Activated CD4-positive, alpha-beta T cell treated with anti-CD3 and anti-CD28 coated beads for 24 hours (primary cell): ENCODE measurements at places on chromosomes 3 and 15.

GRCh38 chr15:80580106-80580505 lies 115.0 kb upstream of the ABHD17C start:
- no peak for DNase-seq

GRCh38 chr15:40590667-40591050 lies 3.4 kb upstream of the KNL1 start:
- DNase-seq, result no peak

- no peak for DNase-seq
These were observed 121.6 kb downstream of the EEFSEC start for GRCh38 chr3:128274837-128275236.

- no peak for DNase-seq
These were observed 30.3 kb downstream of the CX3CR1 start for GRCh38 chr3:39249453-39250115.

DNA sequence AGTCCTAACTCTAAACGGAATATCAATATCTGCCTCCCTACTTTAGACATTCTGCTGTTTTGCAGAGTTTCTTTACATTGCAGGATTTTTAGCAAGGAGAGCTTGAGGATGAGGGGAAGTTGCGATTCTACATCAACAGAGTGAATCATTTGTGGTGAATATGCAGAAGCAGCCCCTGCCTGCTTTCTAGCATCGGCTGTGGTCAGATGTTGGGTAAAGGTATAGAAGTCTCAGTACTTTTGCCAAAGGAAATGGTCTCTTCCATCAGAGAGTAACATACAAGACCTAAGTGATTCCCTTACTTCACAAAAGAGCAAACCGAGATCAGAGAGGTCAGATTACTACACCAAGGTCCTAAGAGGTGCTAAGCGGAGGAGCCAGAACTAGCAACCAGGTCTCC lies 15.2 kb downstream of the ST3GAL6 start:
- DNase-seq, result no peak

GRCh38 chr3:146539315-146539714 lies 5.1 kb downstream of the PLSCR1 start:
- DNase-seq, result no peak

DNA sequence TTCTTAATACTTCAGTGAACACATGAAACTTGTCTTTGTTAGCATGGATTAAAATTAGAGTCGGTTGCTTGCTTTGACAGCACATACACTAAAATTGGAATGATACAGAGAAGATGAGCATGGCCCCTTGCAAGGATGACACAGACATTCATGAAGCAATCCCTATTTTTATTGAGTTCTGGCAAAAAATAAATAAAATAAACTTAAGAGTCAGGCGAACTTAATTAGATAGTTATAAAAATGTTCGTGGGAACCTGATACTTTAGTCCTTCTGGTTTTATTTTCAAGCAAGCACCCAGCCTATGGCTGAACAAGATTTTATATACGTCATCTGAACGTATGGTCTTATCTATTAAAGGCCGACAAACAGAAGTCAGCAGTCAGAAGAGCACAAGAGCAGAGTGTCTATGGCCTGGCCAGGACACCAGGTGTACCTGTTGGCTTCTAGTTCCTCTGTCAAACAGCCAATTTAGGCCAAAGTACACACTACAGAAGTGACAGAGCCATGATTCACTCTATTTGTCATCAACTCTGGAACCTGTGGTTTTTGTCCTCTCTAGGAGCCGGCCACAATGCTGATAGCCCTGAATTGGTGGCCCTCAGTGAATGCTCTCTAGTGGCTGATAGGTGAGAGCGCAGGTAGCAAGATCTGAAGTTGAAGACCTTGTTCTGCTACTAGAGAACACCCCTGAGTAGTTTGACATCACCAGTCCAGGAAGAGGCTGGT lies 64.3 kb downstream of the LEO1 start:
- DNase-seq, result no peak

- DNase-seq, result no peak
These were observed 18.0 kb downstream of the UBE2E2 start for GRCh38 chr3:23221136-23221535.

- no peak for DNase-seq
These were observed 287.5 kb upstream of the ROBO1 start for GRCh38 chr3:80055306-80055705.

- no peak for DNase-seq
These were observed 16.0 kb upstream of the SQOR start for GRCh38 chr15:45618813-45619212.

DNA sequence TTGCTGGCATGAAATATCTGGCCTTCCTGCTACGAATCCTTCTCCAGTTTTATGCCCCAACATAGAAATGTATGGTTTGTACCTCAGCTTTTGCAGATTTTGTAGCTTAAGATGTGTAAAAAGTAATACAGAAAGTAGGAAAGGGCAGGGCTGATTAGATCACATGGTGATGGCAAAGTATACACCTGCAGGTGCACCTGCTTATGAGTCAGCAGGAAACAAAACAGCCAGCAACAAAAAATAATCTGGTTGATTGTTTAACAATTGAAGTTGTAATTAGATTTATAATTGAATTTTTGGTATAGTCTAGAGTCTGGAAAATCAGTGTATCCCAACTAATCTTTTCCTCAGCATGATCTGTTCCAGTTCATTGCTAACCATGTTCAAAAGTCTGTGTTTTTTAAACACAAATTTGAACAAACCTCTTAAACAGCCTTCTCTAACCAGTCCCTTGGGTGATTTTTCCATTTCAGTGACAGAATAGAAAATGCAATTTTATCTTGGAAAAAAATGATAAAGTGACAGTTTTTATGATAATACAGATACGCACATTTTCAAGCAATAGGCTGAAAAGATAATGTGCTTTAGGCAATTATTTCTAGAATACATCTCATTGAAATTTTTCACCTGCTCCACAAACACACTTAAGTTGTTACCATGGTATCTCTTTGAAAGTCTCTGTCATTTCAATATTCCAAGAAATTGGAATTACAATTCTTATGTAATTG lies 477.4 kb downstream of the NAALADL2 start:
- no peak for DNase-seq

- no peak for DNase-seq
These were observed 6.0 kb upstream of the AMOTL2 start for GRCh38 chr3:134380249-134380648.

GRCh38 chr3:43341788-43342187 lies 55.4 kb downstream of the SNRK start:
- no peak for DNase-seq

DNA sequence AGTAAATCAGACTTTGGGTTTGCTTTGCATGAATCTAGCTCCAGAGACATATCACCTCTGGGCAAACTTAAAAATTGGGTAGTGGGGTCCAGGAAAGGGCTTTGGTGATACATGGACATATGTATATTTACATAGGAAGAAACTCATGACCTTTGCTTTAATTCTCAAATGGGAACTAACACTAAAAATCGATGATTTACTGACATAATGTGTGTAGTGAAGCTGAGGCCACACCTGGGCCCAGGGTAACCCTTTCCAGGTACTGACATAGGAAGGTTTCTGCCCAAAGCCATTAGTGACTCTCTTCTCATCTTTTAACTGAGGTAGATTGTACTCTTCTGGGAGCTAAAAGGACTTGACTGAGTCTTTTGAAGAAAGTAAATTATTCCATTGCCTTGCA lies 411.2 kb upstream of the TBL1XR1 start:
- DNase-seq, result no peak

DNA sequence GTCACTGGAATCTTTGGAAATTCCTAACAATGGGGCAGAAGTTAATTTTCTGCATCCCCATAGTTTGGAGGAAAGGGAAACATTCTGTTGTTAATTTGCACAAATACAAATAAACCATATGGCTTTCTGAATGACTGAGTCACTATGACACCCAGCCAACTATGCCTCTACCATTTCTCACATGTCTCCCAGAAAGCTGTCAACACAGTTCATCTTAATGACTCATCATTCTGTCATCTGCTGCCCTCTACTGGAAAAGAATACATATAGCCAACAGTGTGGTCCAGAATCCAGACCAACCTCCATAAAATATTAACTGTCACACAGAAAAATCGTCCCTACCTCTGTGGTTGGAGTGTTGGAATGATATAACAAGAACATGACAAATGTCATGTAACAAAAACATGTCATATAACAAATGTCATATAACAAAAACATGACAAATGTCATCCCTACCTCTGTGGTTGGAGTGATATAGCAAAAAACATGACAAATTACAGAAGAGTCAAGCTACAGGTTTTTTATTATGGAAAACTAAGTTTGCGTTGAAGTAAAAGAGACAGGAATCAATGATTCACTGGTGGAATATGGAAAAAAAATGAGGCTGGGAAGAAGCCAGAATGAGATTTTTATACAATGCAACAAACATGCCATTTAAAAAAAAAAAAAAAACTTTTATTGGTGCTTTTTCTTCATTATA lies 47.7 kb upstream of the GYG1 start:
- no peak for DNase-seq

DNA sequence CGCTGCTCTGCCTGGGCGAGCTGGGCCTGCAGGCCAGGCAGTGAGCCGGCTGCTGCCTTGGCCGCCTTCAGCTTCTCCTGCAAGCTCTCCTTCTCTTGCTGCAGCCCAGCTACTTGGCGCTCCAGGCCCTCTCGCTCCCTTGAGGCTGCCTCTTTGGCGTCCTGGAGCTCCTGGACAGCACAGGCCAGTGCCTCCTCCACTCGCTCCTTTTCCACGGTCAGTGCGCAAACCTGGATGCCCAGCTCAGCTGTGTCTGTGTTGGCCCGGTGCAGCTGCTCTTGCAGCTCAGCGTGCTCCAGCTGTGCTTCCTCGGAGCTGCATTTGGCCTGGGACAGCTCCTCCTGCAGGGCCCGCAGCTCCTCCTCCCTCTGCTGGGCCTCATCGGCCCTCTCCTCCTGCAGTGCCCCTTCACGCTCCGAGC lies 23.1 kb downstream of the CXCR6 start:
- no peak for DNase-seq

- DNase-seq, result no peak
These were observed 27.8 kb downstream of the DCAF1 start for GRCh38 chr3:51471775-51472652.

GRCh38 chr3:42301446-42302175 lies 35.6 kb upstream of the CCK start:
- DNase-seq, result no peak

DNA sequence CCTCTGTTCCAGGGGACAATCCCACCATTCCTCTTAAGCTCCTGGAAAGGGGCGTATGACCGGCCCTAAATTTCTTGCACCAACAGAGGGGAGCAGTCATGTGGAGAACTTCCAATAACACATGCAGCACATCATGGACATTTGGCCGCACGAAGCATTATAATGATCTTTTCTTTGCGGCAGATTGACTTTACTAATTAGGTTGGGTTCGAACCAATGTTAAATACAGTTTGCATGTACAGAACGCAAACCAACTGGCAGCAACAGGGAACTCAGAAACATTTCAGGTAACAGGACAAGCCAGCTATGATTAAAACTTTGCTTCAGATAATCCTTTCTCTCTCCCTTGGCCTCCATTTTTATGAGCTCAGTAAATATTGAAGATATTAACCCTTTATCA lies 100.8 kb upstream of the ADPGK start:
- no peak for DNase-seq

- no peak for DNase-seq
These were observed 2.7 kb downstream of the CDV3 start for GRCh38 chr3:133576169-133576568.

- DNase-seq, result no peak
These were observed 15.3 kb upstream of the RTP4 start for GRCh38 chr3:187352581-187353575.

GRCh38 chr15:78315686-78316282 lies 16.4 kb upstream of the SKIC8 start:
- DNase-seq, result no peak

DNA sequence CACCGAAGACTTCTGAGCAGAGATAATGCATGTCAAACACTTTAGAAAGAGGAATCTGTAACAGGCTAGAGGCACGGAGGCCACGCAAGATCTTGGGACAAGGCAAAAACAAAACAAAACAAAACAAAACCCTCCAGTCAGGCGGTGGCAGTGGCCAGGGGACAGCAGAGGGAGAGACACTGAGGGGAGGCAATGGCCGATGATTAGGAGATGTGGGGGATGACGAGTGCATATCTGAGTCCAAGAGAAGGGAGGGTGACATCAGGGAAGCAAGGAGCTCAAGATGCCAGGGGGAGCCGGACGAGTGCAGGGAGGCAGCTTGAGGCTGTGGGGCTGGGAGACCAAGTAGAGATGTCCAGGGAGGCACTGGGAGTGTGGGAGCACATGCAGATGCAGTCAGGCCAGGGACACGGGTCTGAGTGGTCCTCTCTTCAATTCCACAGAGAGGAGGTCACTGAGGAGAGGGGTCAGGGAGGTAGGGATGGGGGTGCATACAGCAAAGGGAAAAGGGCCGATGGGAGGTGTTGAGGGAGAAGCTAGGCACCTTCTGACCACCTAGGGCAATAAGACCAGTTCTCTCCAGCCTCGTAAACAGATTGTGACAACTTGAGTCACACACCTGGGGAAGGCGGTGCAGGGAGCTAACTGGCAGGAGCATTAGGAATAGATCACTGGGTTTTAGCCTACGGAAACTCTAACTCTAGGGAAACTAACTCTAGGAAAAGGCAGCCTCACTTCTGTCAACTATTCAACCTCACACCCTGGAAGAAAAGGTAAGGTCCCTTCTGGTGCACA lies 29.6 kb downstream of the SLCO2A1 start:
- no peak for DNase-seq

- DNase-seq, result no peak
These were observed 243.3 kb downstream of the ZNF621 start for GRCh38 chr3:40768046-40768445.

GRCh38 chr3:11379824-11380701 lies 107.9 kb downstream of the ATG7 start:
- DNase-seq, result no peak

GRCh38 chr3:69389520-69390248 lies 3.8 kb upstream of the FRMD4B start:
- DNase-seq, result no peak

DNA sequence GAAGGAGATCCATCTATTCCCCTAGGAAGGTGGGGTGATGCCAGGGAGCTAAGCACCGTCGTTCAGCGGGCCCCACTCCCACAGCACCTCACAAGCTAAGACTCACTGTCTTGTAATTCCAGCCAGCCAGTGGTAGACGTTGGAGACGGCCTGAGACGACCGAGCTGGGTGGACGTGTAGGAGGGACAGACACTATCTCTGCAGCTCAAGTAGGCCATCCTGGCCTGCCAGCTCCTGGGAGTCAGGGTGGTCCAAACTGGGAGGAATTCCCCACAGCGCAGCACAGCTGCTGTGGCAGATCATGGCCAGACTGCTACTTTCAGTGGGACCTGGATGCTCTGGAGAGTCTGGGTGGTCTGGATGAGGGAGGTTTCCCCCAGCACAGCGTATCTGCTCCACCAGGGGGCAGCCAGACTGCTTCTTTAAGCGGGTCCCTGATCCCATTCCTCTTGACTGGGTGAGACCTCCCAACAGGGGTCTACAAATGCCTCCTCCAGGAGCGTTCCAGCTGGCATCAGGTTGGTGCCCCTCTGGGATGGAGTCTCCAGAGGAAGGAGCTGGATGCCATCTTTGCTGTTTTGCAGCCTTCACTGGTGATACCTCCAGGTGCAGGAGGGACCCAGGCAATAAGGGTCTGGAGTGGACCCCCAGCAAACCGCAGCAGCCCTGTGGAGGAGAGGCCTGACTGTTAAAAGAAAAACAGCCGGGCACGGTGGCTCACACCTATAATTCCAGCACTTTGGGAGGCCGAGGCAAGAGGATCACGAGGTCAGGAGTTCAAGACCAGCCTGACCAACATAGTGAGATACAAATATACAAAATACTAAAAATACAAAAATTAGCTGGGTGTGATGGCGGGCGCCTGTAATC lies 27.6 kb downstream of the GNB5 start:
- no peak for DNase-seq
